ENCODE measurements at places on chromosomes 5 and 9. TPM values are rescaled to one million over a fixed set of nuclear protein-coding genes. Genes with fewer than 3 reads are reported as not detected.

SURF1 gene
- total RNA-seq: 21.1 TPM

COL5A1 gene
- total RNA-seq: 659 TPM

STPG3 gene
- not detected for total RNA-seq

GGTA1 gene
- 0.10 TPM for total RNA-seq

DNM1 gene
- total RNA-seq: 1.9 TPM

SPDL1 gene
- total RNA-seq: 11.6 TPM

FOXD4L5 gene
- 0.07 TPM for total RNA-seq
